WERI-Rb-1 (cell line): ENCODE measurements at places on chromosomes 12 and 14.

GRCh38 chr14:94342334-94342934 lies 19.3 kb upstream of the SERPINA6 start:
- no peak for DNase-seq

GRCh38 chr12:25269701-25270100 lies 19.0 kb upstream of the KRAS start:
- no peak for DNase-seq

DNA sequence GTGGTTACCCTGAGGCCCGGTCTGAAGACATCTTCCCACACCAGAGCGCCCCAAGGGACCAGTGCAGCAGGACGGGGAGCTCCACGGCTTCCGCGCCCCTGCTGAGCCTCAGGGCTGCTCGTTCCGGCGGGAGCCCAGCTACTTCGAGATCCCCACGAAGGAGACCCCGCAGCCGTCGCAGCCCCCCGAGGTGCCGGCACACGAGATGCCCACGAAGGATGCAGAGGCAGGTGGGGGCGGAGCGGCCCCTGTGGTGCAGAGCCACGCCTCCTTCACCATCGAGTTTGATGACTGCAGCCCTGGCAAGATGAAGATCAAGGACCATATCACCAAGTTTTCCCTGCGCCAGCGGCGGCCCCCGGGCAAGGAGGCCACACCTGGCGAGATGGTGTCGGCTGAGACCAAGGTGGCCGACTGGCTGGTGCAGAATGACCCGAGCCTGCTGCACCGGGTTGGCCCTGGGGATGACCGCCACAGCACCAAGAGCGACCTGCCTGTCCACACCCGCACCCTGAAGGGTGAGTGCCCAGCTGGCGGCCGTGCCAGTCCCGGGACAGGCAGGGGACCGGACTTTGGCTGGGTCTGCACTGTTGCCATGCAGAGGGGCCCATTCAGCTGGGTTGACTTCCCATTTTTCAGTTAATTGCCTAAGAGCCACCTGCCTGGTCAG lies 18.1 kb downstream of the CEP170B start:
- DNase-seq, result no peak

DNA sequence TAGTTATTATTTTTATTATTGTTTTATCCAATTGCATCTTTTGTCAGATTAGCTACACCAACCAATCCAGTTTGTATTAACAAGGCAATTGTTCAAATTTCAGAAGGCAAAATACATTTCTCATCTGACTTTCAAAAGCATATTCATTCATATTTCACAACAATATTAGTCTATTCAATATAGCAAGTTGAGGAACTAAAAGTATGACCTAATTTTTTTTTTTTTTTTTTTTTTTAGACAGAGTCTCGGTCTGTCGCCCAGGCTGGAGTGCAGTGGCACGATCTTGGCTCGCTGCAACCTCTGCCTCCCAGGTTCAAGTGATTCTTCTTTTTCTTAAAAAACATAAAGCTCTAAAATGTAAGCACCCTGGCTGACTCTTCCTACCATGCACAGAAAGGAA lies 17.3 kb downstream of the COX14 start:
- DNase-seq, result no peak

GRCh38 chr14:35855876-35856481 lies 29.8 kb downstream of the BRMS1L start:
- DNase-seq, result no peak

- DNase-seq, result no peak
Measured at GRCh38 chr14:21780429-21781084, 106.9 kb upstream of the OR4E1 start.

- no peak for DNase-seq
Measured at GRCh38 chr12:22808860-22809259, 183.9 kb downstream of the ETNK1 start.

- DNase-seq, result no peak
Measured at GRCh38 chr12:65668981-65669695, 155.1 kb upstream of the HMGA2 start.

- no peak for DNase-seq
Measured at GRCh38 chr12:5514016-5514415, 82.1 kb downstream of the NTF3 start.

- DNase-seq, result no peak
Measured at GRCh38 chr12:109703684-109704083, 9.9 kb upstream of the FAM222A start.

DNA sequence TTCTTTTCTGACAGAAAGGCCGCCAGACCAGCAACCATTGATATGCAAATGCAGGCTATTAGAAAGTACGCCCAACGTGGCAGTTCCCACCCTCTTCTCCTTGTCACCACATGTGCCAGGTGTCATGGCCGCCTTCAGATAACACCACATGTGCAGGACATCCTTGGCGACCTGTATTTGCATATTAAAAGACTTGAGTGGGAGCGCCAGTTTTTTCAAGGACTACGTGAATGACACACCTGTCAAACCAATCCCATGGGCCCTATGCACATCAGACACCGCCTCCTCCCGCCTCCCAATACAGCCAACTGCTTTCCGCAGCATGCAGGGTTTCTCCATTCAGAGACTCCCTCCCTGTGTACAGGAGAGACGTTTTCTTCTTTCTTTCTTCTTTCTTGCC lies 318.6 kb upstream of the FAR2 start:
- no peak for DNase-seq

DNA sequence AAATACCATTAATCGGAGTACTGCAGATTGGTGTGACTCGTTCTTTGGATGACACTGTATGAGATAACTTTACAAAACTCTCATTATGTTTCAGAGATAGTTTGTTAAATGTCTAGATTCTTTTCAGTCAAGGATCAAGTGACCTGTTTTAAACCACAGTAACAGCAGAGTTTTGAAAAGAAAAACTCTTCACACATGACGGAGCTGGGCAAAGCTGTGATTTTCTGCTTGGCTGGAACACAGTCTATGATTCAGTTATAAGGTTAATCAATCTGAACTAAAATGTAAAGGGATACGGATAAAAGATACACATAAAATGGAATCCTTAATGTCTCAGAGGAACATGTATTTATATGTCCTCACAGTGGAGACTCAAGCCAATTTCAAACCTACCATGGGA lies 573.2 kb downstream of the PRKD1 start:
- no peak for DNase-seq

DNA sequence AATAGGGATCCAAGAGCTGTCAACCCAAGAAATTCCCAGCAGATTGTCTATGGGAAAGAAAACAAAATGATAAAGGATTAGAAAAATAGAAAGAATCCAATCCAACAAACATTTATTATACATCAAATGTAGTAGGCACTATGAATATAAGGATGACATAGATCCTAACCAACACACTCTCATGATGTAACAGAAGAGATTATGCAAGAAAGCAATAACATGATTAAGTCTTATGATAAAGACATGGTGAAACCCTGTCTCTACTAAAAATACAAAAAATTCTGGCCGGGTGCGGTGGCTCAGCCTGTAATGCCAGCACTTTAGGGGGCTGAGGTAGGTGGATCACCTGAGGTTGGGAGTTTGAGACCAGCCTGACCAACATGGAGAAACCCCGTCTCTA lies 2.7 kb downstream of the MED6 start:
- no peak for DNase-seq

GRCh38 chr14:66600416-66600815 lies 92.5 kb downstream of the GPHN start:
- DNase-seq, result no peak

DNA sequence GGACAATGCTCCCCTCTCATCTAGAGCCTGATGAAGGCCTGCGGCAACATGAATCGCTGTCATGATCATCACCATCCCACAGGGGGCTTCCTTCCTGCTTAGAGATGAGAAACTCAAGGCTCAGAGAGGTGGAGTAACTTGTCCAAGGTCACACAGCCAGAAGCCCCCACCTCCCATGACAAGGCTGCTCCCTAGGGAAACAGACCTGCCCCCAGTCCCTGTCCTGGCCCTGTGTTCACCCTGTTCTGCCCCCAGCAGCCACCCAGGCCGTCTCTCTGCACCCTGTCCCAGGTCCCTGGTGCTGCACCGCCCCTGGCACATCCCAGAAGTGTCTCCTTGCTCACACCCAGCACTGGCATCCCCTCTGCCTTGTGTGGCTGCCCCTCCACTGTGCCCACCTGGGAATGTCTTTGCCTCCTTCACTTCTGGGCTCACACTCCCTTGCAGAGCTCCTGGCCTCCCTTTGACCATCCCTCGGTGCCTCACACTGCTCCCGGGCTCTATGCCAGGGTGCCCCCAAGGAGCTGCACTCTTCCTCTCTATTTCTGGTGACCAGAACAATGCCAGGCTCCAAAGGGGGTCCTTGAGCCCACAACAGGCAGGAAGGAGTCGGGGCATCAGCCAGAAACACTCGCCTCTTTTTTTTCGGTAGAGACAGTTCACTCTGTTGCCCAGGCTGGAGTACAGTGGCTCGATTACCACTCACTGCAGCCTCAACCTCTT lies 70.5 kb downstream of the BCL11B start:
- no peak for DNase-seq

GRCh38 chr12:118689793-118690192 lies 291.5 kb upstream of the SRRM4 start:
- no peak for DNase-seq

DNA sequence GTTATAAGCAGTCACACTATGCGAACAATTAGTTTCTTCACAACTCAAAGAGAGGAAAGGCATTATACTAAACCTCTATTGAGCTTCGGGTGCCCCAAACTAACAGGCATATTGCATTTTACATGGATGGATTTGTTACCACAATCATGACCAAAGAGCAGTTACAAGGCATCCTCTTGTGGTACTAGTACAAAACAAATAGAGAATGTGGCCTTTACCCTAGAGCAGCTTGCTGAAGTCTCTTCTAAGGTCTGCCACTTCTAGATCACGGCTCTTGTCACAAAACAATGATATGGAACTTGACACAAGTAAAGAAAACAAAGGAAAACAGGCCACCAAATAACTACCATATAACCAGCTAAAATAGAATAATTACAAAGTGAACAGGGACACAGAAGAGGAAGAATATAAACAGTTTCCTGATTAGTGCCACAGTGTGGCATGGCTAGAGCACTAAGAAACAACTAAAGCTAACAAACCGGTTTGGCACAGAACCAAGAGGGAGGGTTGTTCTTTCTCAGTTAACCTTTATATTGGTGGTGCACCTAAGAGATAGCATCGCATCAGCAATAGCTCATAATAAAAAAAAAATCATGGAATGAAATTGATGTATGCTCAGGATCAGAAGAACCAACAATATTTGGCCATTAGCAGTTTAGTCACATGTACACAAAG lies 209.7 kb upstream of the ATP2B1 start:
- DNase-seq, result no peak

GRCh38 chr14:77478029-77478428 lies 20.1 kb downstream of the AHSA1 start:
- no peak for DNase-seq

DNA sequence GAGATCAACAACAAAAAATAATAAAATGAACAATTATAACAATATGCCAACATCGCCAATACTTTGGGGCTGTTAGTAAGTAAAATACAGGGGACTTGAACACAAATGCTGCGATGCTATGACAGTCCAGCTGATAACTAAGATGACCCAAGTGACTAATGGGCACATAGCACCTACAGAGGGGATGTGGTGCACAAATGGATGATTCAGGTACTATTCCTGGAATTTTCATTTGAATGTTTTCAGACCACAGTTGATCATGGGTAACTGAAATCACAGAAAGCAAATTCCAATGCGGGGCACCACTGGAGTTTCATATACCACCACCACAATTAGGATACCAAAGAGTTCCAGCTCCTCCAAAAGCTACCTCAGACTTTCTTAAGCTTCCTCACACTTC lies 82.9 kb downstream of the RCOR1 start:
- no peak for DNase-seq

- DNase-seq, result peak; percentile 4
Measured at GRCh38 chr14:105142651-105143450, 25.7 kb downstream of the JAG2 start.

- DNase-seq, result peak; percentile 58
Measured at GRCh38 chr14:76050797-76051392, 65.3 kb downstream of the IFT43 start.

- DNase-seq, result no peak
Measured at GRCh38 chr12:94707892-94708291, 57.5 kb upstream of the TMCC3 start.

GRCh38 chr12:31089072-31089471 lies 15.4 kb downstream of the DDX11 start:
- DNase-seq, result no peak

DNA sequence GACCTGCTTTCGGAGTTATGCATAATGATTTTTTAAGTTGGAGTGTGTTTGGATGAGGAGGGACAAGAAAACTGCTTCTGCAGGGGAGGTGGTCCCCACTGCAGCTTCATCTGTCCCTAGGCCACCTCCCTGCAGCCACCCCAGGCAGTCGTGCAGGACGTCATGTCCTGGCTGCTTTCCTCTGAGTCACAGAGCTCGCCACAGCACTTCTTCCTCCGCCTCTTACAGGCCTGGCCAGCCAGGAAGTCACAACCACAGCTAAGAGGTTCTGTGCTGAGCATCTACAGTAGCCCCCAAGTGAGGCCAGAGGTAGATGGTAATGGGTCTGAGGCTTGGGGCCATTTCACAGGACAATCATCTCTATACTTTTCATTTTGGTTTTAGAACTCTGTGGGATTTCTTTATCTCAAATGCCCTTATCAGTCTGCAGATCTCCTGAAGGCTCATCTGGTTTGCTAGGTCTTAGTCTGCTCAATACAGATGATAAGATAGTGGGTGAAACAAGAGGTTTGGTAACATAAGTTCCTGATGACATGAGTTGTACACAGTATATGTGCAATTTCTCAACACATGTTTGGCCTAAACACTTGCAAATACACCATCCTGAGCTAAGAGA lies 106.4 kb downstream of the ARF6 start:
- no peak for DNase-seq

GRCh38 chr12:50788561-50788960 lies 24.7 kb downstream of the ATF1 start:
- DNase-seq, result no peak

GRCh38 chr14:105019861-105020814 lies 745 bp downstream of the CDCA4 start:
- DNase-seq, result no peak

DNA sequence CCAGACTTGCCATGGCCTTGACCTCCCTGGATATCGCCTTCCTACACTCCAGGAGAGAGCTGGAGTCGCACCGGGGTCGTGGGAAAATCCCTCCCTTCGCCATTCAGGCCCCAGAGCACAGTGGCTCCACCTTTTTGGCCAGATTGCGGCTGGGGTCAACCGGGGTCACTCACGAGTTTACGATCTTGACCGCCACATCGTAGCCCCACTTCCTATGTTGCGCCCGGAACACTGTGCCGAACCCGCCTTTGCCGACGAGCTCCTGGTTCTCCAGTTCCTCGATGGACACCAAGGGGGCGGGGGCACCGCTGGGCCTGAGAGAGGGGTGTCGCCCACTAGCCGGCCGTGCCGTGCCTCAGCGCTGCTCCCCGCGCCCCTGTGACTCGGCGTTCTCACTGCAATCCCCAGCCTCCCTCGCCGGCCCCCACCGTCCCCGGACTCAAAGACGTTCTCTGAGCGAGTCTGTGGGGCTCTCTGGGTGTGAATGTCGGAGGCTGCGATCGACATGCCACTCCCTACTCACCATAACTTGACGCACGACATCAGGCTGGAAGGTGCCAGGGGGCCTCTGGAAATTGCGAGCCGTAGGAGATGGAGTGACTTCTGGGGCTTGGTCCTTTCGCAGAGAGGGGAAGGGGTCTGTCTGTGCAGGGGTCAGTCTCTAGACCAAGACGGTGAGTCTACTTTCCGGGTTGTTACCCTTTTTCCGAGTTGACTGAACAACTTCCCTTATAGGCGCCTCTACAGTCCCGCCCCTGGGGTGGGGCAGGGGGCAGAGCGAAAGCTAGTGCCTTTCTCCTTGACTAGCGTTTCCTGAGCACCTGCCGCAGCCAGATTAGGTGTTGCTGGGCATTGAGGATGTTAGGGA lies at the start of gene RIPK3:
RIPK3 (minus strand) TSS at position 708 of the 868 bp plus-strand sequence; CDS start at position 543, 165 bp downstream.
- no peak for DNase-seq
